SK-N-SH (cell line): ENCODE measurements at places on chromosomes 13 and 19. TPM values are rescaled to one million over a fixed set of nuclear protein-coding genes. Genes with fewer than 3 reads are reported as not detected.

The NLRP7 gene
- polyA plus RNA-seq = not detected in 2 replicates

The SIRT2 gene
- 37.9 and 39.3 TPM in 2 replicates for polyA plus RNA-seq

The RFPL4AL1 gene
- not detected in 2 replicates for polyA plus RNA-seq

The KXD1 gene
- polyA plus RNA-seq = 151 and 165 TPM in 2 replicates

The F2RL3 gene
- polyA plus RNA-seq = not detected in 2 replicates

The ANGPTL4 gene
- 62.5 and 71.2 TPM in 2 replicates for polyA plus RNA-seq

The PSG5 gene
- polyA plus RNA-seq = 70.3 and 133 TPM in 2 replicates

The KLK8 gene
- polyA plus RNA-seq = not detected in 2 replicates
